ENCODE measurements at places on chromosomes 4 and X.

- DNase-seq = peak; percentile 5
Observed at GRCh38 chrX:53831662-53832635, 145.4 kb upstream of the HUWE1 start.

- DNase-seq = peak; percentile 96
Observed at GRCh38 chr4:41169256-41169800, 45.0 kb downstream of the APBB2 start.

- DNase-seq = no peak
Observed at GRCh38 chr4:2395584-2395983, 22.9 kb downstream of the ZFYVE28 start.

- DNase-seq = no peak
Observed at GRCh38 chr4:5897674-5898073, 4.8 kb upstream of the CRMP1 start.

GRCh38 chr4:152032722-152033131 is 271.9 kb upstream of the GATB start:
- DNase-seq = no peak

DNA sequence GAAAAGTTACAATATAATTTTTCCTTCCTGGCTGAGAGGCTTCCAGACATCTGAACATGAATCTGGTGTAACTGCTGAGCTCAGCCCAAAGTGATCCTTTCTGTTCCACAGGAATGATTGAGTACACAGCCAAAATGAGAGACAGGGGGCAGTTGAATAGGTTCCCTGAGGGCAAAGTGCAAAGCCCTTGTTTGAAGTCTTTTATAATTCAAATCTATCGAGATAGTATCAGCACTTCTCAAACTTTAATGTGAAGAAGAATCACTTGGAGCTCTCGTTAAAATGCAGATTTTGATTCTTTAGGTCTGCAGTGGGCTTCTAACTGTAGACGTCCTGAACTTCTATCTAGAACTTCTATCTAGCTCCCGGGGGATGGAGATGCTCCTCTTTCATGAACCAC is 54.4 kb upstream of the BMP2K start:
- no peak for DNase-seq

GRCh38 chrX:51825436-51825835 is 68.0 kb upstream of the MAGED1 start:
- no peak for DNase-seq

DNA sequence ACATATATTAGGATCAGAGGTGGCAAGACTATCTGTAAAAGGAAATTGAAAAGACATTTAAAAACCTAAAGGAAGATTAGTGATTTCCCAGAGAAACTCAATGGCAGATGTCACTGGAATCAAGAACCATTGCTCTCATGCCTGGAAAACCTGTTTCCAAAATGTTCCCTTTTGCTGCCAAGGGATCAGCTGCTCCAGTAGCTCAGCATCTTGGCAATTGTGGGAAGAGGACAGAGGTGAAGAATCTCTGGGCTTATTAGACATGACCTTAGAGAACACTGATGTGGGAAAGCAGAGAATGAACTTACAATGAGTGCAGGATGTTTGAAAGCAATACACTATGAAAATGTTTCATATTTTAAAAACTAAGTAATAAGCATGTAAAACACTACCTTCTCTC is 98.3 kb downstream of the SHROOM3 start:
- DNase-seq = no peak

- DNase-seq = no peak
Observed at GRCh38 chr4:114400531-114400930, 198.1 kb upstream of the UGT8 start.

- no peak for DNase-seq
Observed at GRCh38 chrX:110699109-110699508, 96.5 kb downstream of the CHRDL1 start.

GRCh38 chrX:153576961-153577360 is 22.0 kb downstream of the CCNQ start:
- no peak for DNase-seq

Measured in NCI-H1417 (cell line).